GM13976 (cell line): ENCODE measurements at places on chromosomes 6 and 20.

- DNase-seq = no peak
Measured at GRCh38 chr6:167285077-167285770, 5.9 kb upstream of the UNC93A start.

GRCh38 chr6:36135053-36135731, 4.9 kb downstream of the MAPK13 start:
- no peak for DNase-seq

DNA sequence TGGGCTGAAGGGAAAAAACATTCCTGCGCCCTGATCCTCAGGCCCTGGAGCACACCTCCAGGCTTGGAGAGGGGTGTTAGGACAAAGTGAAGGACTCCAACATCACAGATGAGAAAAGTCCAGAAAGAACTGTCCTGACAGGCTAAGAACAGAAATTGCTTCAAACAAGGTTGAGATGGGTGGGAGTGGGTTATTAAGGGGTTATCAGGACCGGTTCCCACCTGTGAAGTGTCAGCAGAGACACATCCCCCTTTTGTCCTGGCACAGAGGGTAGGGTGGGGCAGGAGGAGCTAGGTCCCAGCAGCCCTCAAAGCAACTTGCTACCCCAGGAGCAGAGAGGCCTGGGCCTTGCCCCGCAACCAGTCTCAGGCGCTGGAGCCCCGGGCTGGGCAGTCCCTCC, 3.5 kb downstream of the SPDEF start:
- no peak for DNase-seq

GRCh38 chr6:53731866-53732636, 62.8 kb upstream of the LRRC1 start:
- no peak for DNase-seq

DNA sequence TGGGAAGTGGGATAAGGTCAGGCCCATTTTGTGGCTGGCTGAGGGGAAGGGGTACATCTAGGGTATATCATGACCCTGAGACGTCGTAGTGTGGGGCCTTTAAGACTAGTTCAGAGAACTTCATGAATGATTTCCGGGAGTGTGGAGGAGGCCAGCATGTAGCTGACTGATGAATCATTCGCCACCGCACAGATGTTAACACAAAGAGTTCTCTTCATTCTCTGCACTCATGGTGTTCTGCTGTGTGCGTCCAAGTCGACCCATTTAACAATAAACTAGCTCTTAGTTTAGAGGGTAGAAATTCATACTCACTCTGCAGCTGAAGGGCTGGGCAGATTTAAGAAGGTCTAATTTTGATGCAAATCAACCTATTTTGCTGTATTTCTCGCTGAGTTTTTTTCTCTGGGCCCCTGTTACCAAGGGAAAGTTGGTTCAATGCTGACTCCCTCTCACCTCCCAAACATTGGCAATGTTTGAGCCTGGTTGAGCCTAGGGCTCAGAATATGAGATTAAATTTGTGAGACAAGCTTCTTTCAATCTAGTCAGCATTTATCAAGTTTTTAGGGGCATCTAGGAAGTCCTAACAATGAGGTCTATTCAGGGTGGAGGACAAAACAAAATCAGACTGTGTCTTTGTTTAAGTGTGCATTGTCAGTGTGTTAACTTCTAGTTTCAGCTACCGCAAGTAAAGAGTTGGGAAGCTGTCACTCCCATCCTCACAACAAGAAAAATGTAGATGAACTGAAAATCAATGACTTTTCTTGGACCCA, 106.8 kb upstream of the CBLN4 start:
- DNase-seq = no peak

DNA sequence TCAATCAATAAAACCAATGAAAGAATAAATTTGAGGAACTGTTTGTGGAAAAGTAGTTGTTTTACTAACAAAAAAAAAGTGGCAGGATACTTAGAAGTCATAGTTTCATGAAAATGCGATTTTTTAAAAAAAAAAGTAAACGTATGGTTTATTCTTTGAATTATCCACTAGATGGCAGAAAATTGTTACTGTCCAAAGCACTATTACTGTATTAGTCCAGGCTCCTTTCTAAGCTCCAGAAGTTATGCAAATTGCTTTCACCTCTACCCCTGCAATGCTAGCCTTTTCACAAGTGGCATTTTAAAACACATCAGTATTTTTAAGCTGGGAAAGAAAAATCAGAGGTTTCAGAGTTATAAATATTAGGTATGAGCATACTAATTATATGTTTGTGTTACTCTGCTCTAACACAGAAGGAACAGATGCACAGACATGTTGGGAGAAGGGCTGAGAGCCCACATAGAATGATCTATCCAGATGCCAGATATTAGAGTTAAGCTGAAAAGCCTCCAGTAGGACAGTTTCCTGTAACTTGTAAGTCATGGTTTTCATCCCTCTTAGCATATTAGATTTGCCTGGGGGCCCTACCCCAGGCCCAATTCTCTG, 63.9 kb downstream of the FHL5 start:
- DNase-seq = peak; percentile 46

GRCh38 chr20:22052025-22052650, 346.7 kb downstream of the PAX1 start:
- DNase-seq = no peak

DNA sequence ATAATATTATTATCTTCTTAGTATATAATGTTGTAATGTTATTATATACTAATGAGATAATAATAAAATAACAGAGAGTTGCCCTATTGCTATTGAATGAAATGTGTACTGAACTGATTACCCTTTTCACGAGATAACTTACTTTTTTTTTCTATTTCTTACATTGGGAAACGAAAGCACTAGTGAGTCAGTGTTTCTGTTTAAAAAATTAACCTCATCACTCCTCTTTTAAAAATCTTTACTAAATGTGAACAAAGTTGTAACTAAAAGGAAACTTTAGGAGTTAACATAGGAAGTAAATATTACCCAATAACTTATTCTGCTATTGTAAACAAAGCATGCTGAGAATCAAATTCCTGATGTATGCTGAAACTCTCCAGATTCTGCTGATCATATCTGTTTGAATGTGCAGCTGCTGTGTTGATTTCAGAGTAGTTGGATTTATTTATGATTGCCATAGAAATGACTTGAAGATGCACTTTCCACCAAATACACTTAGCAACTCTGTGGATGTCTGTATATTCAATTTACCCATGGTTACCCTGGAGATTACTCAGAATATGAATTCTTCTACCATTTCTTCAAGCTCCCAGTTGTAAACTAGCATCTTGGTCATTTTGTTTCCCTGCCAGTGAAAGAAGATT, 523.4 kb downstream of the TENT5A start:
- no peak for DNase-seq

- DNase-seq = no peak
Measured at GRCh38 chr20:12592756-12593155, 416.0 kb upstream of the SPTLC3 start.

- DNase-seq = no peak
Measured at GRCh38 chr6:56808871-56809359, 146.0 kb upstream of the BEND6 start.

- DNase-seq = no peak
Measured at GRCh38 chr6:25757936-25758642, 3.5 kb downstream of the SLC17A4 start.

DNA sequence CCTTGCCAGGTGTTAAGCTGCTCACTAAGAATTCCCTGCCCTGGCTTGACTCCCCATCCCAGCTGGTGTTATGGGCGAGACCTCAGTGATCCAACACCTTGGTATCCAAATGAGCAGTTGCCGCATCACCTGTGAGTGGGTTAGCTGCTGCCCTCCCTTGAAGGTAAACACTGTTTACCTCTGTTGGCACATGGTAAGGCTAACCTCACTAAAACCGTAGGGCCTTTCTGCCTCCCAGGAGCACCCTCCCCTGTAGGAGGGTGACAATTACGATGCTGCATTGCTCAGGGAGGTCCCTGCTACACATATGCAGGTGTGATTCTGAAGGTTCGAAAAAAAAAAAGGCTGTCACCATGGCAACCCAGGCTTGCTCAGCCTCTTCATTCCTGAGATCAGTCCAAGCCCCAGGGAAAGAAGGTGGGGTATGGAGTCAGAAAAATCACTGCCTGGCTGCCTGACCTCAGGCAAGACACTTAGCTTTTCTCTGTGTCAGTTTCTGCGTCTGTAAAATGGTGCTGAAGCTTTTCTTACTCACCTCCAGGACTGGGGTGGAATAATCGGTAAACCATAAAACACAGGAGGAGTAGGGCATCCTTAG, 19.5 kb downstream of the PNPLA1 start:
- DNase-seq = no peak

DNA sequence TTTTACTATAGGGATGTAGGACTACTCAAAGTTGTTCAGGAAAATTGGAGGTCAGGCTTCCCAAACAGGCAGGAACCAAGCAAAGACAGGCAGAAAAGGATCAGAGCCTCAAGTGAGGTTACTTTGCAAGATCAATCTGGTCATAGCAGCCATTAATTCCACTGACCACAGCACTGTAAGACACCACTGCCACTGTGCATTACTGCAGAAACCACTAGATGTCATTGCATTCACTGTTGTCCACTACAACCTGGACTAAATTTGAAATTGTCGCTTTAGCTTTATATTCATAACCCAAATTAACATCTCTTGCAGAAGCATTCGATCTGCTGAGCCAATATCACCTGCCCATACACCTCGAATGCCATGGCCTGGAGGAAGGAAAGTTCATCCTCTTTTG, 126.9 kb upstream of the UFL1 start:
- DNase-seq = no peak

- DNase-seq = no peak
Measured at GRCh38 chr6:95856876-95857364, 158.9 kb upstream of the FUT9 start.

DNA sequence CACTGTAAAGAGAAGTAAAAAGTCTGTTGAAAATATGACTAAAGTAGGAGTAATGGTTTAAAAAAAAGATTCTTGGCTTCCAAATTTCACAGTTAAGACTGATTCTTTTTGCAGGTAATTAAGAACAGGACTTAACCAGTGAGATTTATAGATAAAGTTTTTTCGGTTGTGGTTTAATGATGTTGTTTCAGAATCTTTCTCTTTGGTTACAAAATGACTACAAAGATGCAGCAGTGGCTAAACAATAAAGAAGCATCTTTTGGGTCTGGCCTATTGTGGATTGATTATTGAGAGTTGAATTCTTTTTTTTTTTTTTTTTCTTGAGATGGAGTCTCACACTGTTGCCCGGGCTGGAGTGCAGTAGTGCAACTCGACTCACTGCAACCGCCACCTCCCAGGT, 109.7 kb downstream of the AKAP7 start:
- DNase-seq = no peak

DNA sequence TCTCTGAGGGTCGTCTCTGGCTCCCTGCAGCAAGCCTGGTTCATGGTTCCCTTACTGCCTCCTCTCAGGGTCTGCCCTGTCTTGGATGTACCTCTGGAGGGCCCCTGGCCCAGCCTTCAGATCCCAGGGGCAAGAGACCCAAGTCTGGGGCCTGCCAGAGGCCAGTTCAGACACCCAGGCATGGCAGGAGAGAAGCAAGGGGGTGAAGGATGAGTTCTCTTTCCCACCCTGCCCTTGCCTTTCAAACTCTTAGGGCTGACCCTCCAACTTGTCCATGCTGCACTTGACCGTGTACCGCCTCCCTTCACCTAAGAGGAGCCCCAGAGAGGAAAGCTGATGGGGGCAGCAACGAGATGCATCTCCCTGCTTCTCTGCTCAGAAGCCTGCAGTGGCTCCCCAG, 4.2 kb downstream of the GDAP1L1 start:
- no peak for DNase-seq

- DNase-seq = no peak
Measured at GRCh38 chr20:32089637-32090362, 19.7 kb upstream of the TM9SF4 start.

DNA sequence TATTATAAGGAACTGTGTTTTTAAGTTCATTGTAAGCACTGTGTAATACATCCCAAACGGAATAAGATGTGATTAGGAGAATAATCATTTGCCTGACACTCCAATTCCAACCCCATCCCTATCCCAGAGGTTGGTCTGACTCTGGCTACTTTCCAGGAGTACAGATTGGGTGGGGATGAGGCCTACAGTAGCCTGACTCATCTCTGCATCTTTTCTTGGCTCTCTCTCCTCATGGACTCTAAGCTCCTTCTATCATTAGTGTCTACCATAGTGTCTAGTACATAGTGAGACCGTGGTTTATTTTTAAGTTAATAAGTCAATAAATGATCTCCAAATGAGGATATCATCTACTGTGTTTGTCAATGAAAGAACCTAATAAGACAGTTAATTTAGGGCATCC, 92.2 kb upstream of the CNKSR3 start:
- DNase-seq = no peak

- peak; percentile 9 for DNase-seq
Measured at GRCh38 chr6:100454551-100455229, 10.0 kb downstream of the SIM1 start.

DNA sequence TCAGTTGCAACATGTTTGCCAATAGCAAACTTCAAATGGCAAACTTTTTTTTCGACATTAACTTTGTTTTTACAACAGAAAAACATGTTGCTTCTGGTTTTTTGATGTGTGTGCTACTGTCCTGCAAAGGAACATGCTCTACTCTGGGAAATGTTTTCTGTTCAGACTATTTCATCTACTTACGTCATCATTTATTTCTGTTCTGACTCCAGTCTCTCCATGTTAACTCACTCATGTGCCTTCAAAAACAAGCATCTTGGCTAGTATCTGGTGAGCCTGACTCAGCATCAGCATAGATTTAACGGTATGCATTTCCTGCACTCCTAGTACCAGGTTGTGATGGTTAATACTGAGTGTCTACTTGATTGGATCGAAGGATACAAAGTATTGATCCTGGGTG, 36.1 kb upstream of the MAP7 start:
- no peak for DNase-seq

DNA sequence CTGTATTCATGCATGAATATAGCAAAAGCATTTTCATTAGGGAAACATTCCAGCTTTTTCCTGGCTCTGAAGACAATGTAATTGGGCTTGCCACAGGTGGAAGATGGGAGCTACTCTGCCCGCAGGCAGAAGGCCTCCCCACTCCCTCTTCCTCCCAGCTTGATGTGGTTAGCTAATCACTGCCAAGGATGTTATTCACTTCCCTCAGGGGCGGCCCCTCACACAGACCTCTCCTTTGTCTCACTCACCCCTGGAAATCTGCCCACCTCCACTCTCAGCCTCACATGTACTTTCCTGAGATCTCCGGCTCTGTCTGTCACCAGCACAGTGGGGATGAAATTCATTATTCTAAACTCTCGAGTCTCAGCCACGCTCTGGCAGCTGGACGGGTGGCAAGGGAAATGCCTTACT, 100.7 kb downstream of the ANKRD60 start:
- DNase-seq = no peak
